ENCODE measurements at places on chromosomes 12 and 14.

DNA sequence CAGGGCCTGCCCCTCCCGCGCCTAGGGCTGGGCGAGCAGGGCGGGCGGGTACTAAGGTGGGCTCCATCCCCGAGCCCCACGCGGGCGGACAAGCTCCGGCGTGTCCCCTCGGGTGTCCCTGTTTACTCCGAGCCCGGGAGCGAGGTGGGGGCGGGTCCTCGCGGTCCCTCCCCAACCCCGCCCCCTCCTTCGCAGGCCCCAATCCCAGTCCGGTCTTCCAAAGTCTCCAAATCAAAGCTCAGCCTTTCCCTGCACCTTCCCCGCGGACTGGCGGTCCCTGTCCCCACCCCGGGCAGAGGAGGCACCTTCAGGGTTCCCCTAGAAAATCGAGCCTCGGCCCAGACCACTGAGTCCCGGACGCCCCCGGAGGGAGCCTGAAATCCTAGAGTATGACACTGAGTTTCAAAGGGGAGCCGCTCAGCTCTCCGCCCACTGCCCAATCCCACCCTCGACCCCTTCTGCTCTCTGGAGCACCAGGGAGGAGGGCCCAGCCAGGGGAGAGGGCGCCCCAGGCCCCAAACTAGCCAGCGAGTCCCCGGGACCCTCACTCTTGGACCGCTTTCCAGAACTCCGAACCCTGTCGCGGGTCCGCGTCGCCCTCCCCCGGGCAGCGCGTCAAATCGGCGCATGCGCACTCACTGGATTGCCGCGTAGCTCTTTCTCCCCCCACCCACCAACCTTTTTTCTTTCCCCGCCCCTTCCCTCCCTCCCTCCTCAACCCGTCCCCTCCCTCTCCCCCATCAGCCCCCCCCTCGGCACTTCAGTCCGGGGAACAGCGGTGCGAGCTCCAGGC lies at the start of gene LRP1:
TSS of gene LRP1 (plus strand) at position 758 of the 793 bp plus-strand sequence. CDS start 482 bp downstream, outside the sequence.
- DNase-seq: no peak
- H3K27ac ChIP-seq: no peak within 1 kb of the TSS
- peak within 1 kb of the TSS; percentile 83 for H3K4me3 ChIP-seq
- H3K4me1 ChIP-seq: peaks cover 9% of the 10 kb centered on the region
- no peaks in the 10 kb centered on the region for H3K36me3 ChIP-seq

GRCh38 chr14:96648506-96649326 lies 146.5 kb downstream of the PAPOLA start:
- no peak for DNase-seq
- no peaks in the 10 kb centered on the region for H3K4me1 ChIP-seq
- no peak overlapping the region for H3K4me3 ChIP-seq
- H3K36me3 ChIP-seq: no peaks in the 10 kb centered on the region
- no peak overlapping the region for H3K27ac ChIP-seq

DNA sequence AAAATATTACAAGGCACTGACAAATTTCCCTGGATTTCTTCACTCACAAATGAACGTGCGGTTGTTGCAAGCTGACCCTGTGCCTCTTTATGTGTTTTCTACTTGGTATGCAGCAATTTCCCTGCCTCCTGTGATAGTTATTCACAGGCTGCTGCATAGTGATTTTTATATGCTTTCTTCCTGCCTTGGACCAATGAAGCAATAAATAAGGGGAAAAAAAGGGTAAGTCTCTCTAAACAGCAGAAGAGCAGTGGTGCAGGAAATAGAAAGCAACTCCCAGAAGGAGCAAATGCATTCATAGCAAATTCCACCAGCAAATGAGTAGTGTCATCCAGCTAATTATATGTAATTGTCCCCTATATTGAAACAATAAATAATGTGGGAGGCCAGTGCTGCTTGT lies 737.9 kb downstream of the GALC start:
- no peaks in the 10 kb centered on the region for H3K27me3 ChIP-seq
- H3K36me3 ChIP-seq: no peaks in the 10 kb centered on the region
- no peak overlapping the region for H3K4me3 ChIP-seq
- DNase-seq: no peak

DNA sequence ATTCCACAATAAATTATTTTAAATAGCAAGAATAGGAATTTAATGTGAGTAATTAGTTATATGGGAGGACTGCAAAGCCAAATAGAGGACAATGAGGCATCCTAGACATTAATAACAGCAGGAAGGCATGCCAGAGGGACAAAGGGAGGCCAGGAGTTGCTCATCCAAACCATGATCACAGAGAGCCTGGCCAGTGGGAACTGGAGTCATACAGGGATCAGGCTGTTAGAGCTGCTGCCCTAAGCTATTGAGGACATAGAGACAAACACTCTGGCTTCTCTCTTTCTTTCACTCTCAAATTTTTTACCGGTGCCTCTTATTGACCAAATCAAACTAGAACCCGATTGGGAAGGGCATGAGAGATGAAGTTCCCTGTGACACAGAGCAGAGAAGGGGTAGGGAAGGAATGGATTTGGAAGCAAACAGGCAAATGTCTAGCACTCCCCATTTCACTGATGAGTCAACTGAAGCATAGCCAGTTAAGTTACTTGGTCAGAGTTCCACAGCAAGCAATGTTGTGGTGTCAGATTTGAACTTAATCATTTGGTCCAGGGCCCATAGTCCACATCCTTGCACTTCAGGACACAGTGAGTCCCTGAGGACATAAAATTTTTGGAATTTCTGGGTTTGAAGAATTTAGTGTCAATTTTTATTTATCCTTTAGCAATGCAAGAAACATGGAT lies 17.9 kb upstream of the CFAP54 start:
- no peaks in the 10 kb centered on the region for H3K36me3 ChIP-seq
- no peaks in the 10 kb centered on the region for H3K27me3 ChIP-seq
- H3K4me1 ChIP-seq: no peaks in the 10 kb centered on the region
- DNase-seq: no peak
- H3K27ac ChIP-seq: no peak overlapping the region

- no peaks in the 10 kb centered on the region for H3K27me3 ChIP-seq
- H3K27ac ChIP-seq: no peak overlapping the region
- H3K4me3 ChIP-seq: no peak overlapping the region
- H3K36me3 ChIP-seq: no peaks in the 10 kb centered on the region
- H3K4me1 ChIP-seq: no peaks in the 10 kb centered on the region
- no peak for DNase-seq
These were observed 90.2 kb downstream of the ACTN1 start for GRCh38 chr14:68888883-68889282.

DNA sequence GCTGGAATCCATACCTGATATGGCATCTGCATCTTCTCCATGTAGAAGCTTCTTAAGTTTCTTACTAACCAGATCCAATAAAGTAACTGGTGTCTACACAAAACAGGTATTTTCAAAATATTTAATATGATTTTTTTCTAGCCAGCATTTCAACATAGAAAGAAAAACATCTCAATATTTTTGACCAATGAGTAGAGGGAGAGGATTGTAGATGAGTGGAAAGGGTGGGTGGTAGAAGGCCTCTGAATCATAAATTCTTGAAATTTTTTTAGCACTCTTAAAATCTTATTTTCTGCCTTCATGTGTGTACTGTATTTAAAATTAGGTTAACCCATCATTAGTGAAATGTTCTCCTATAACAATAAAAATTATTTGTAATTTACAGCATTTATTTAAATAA lies 18.0 kb downstream of the DEPDC4 start:
- H3K36me3 ChIP-seq: no peaks in the 10 kb centered on the region
- no peaks in the 10 kb centered on the region for H3K4me1 ChIP-seq
- H3K27ac ChIP-seq: no peak overlapping the region
- no peaks in the 10 kb centered on the region for H3K27me3 ChIP-seq
- DNase-seq: no peak
- H3K4me3 ChIP-seq: no peak overlapping the region

GRCh38 chr12:94722664-94723063 lies 72.3 kb upstream of the TMCC3 start:
- H3K36me3 ChIP-seq: no peaks in the 10 kb centered on the region
- no peak overlapping the region for H3K27ac ChIP-seq
- H3K27me3 ChIP-seq: no peaks in the 10 kb centered on the region
- H3K4me3 ChIP-seq: no peak overlapping the region
- H3K4me1 ChIP-seq: peaks cover 24% of the 10 kb centered on the region

DNA sequence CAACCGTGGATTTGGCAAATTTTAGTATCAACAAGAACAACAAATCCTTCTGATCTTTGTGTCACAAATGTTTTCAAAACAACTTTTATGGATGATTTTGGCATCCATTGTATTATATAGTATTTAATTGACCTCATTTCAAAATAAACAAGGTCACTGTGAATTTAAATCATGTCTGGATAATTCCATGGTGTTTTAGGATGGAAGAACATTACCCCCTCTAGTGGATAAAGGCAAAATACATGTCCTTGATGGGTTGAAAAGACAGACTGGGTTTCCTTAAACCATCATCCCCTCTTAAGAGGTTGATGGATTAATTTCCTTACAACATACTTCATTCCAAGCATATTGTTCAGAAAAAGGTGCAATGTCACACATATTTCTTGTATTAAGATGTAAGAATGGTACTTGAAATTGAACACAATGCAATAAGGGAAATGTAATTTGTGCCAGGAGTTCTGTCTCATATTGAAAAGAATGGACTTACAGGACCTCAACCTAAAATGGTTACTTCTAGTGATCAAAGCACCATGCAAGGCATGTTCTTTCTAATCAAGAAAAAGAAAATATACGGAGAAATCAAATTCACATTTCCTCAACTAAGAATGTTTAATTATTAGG lies 352.0 kb downstream of the BCAT1 start:
- no peak overlapping the region for H3K27ac ChIP-seq
- DNase-seq: no peak
- H3K4me1 ChIP-seq: no peaks in the 10 kb centered on the region
- no peak overlapping the region for H3K4me3 ChIP-seq
- no peaks in the 10 kb centered on the region for H3K27me3 ChIP-seq

GRCh38 chr12:38555620-38556591 lies 239.3 kb downstream of the ALG10B start:
- no peaks in the 10 kb centered on the region for H3K27me3 ChIP-seq
- no peak overlapping the region for H3K4me3 ChIP-seq
- no peaks in the 10 kb centered on the region for H3K4me1 ChIP-seq
- DNase-seq: no peak
- H3K27ac ChIP-seq: no peak overlapping the region

DNA sequence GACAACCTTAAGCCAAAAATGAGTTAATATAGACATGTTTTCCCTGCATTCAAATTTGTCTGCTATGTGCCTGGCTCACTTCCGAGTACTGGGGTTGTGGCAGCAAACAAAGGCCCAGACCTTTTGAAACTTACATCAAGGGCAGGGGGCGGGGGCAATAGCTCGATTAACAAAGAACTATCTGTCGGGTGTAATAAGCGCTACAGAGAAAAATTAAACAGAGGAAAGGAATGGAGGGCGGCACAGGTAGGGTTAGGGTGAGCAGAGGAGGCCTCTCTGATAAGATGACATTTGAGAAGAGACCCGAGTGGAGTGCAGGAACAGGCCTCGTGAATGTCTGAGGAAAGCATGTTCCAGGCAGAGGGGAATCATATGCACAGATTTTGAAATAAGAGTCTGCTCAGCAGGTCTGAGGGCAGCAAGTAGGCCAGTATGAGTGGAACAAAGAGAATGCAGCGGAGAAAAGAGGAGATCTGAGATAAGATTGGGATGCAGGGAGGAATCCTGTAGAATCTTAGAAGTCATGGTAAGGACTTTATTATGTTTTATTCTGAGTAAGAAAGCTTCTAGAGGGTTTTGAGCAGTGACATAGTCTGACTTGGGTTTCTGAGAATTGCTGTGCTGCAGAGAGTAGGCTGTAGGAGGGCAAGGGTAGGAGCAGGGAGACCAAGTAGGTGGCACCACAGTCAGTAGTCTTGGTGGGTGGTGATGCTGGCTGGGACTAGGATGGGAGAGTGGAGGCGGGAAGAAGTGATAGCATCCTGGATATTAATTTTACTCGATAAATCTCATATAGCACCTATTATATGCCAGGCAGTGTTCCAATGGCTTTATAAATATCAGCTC lies 52.6 kb downstream of the BICDL1 start:
- DNase-seq: no peak
- H3K36me3 ChIP-seq: no peaks in the 10 kb centered on the region
- no peaks in the 10 kb centered on the region for H3K4me1 ChIP-seq
- H3K4me3 ChIP-seq: no peak overlapping the region
- no peaks in the 10 kb centered on the region for H3K27me3 ChIP-seq
- H3K27ac ChIP-seq: no peak overlapping the region

GRCh38 chr12:54592316-54592715 lies 3.9 kb upstream of the PPP1R1A start:
- no peak overlapping the region for H3K27ac ChIP-seq
- DNase-seq: no peak
- peaks cover 12% of the 10 kb centered on the region for H3K27me3 ChIP-seq
- H3K36me3 ChIP-seq: no peaks in the 10 kb centered on the region
- no peaks in the 10 kb centered on the region for H3K4me1 ChIP-seq

GRCh38 chr12:93904124-93904523 lies 226.9 kb downstream of the CRADD start:
- no peak overlapping the region for H3K27ac ChIP-seq
- no peaks in the 10 kb centered on the region for H3K27me3 ChIP-seq
- DNase-seq: no peak
- no peak overlapping the region for H3K4me3 ChIP-seq
- no peaks in the 10 kb centered on the region for H3K4me1 ChIP-seq

GRCh38 chr14:104425171-104425681 lies 154.3 kb upstream of the C14orf180 start:
- peaks cover 2% of the 10 kb centered on the region for H3K4me1 ChIP-seq
- no peak overlapping the region for H3K4me3 ChIP-seq
- H3K36me3 ChIP-seq: no peaks in the 10 kb centered on the region

- H3K36me3 ChIP-seq: no peaks in the 10 kb centered on the region
- no peaks in the 10 kb centered on the region for H3K4me1 ChIP-seq
- no peak overlapping the region for H3K4me3 ChIP-seq
- DNase-seq: no peak
- H3K27me3 ChIP-seq: no peaks in the 10 kb centered on the region
- H3K27ac ChIP-seq: no peak overlapping the region
These were observed 361.3 kb downstream of the TMEM121 start for GRCh38 chr14:105887692-105888091.

DNA sequence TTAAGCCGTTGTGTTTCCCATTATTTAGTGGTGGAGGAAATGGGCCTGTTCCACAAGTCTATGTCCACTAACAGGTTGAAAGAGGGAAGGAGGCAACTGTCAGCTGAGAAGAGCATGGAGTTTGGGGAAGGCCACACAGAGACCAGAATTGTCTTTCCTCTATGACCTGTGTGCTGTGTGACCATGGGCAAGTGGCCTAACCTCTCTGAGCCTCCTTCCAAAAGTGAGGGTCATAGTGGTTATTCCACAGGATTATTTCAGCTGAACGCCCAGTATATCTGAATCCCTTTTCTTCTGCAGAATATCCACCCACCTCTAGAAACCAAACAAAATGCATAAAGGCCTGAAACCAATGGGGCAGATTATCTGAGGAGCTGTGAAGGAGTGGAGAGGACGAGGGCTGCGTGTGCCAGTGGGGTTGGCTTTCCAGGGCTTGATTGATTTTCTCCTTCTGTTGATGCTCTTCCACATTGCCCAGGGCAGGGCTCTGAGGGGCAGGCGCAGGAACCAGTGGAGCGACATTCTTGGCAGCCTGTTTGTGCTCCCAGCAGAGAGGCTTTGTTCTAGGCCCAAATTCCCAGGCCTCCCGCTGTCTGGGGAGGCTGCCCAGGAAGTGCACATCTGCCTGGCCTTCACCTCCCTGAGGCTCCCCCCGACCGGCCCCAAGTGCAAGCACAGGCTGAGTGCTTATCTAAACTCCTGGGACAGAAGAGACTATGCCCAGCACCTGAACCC lies 452.7 kb downstream of the BCL11B start:
- no peaks in the 10 kb centered on the region for H3K4me1 ChIP-seq
- H3K27me3 ChIP-seq: no peaks in the 10 kb centered on the region
- H3K27ac ChIP-seq: no peak overlapping the region
- DNase-seq: no peak
- H3K4me3 ChIP-seq: no peak overlapping the region

GRCh38 chr12:91741932-91742331 lies 403.7 kb downstream of the BTG1 start:
- H3K27ac ChIP-seq: no peak overlapping the region
- DNase-seq: no peak
- H3K36me3 ChIP-seq: no peaks in the 10 kb centered on the region
- no peaks in the 10 kb centered on the region for H3K4me1 ChIP-seq
- H3K4me3 ChIP-seq: no peak overlapping the region

All from GM12878 (cell line).